Cerebellar cortex (tissue), 1 donor: ENCODE measurements at places on chromosomes 12 and 14.
A peak's percentile ranks its signal among the peaks of the same experiment; 100 is the strongest.

DNA sequence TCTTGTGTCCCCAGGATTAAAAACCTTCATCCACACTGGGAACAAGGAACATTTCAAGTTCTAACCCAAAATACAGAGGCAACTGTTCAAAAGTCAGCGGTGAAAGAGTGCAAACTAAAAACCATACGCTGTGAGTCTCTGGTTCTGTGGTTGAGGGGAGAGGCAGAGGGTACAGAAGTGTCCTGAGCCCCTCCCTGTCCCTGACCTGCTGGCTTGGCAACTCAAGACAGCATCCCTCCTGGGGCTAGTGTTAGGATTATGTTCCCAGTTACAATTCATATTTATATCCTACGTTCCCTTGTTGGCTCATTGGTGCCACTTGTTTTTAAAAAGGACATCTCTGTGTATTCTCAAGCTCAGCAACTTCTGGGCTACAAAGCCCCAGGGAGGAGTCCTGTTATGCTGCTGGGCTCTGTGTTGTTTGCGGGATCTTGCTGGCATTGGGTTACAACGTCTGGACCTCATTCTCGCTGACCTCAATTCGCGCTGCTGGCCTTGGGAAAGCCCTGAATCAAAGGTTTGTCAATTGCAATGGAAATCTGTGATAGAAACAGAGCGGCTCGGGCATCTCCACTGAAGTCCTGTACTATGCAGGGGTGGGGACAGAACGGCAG is 420.8 kb downstream of the FUT8 start:
- DNase-seq, result peak; percentile 72

- DNase-seq, result peak; percentile 23
These were observed 2.7 kb upstream of the ASPG start for GRCh38 chr14:104082807-104083206.

DNA sequence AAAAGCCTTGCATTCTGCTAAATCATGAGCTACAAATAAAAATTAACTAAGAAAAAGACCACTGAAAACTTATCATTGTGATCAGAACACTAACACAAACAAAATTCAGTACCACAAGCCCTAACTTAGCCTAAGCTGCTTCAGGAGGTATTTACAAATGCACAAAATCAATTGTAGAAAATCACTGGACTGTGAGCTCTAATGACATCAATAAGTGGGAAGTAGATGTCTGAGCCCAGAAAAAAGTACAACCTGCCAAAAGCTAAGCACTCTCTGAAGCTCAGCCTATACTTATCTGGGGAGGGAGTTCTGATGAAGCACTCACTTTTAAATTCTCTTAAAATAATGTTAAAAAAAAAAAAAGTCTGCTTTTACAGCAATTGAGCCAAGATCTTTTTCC is 92.9 kb downstream of the SLCO1B1 start:
- DNase-seq, result no peak

- no peak for DNase-seq
These were observed 11.7 kb downstream of the BEST3 start for GRCh38 chr12:69687390-69687789.

DNA sequence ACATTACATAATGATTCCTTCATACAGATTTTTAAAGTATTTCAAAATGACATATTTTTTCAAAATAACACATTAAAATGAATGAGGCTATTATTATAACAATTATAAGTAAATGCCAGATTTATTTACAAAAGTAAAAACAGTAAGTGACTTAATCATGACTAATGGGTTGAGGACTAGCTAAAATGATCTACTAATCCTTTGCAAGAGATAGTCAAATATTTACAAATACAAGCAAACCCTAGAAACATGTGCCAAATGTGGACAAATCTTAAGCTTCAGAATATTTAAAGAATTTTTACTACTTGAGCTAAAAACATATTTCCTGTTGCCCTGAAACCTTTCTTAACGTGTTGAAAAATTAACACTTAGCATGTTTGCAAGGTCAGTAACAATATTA is 74.8 kb downstream of the KIF21A start:
- no peak for DNase-seq

DNA sequence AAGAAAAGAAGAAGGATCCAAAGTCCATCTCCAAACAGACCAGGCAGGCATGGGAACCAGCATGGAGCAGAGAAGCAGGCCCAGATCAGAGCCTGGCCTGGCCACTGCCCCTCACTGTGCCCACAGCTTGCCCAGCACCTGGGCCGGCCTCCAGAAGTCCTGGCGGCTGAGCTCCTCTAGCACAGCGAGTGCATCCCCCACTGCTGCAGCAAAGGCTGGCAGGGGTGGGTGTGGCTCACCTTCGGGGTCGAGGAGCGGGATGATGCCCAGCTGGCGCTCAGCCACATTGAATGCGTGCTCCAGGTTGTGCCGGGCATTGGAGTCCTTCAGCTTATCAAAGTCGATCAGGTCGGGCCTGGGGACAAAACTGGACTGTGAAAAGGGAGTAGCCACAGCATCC is 78.7 kb downstream of the SPTB start:
- peak; percentile 80 for DNase-seq

DNA sequence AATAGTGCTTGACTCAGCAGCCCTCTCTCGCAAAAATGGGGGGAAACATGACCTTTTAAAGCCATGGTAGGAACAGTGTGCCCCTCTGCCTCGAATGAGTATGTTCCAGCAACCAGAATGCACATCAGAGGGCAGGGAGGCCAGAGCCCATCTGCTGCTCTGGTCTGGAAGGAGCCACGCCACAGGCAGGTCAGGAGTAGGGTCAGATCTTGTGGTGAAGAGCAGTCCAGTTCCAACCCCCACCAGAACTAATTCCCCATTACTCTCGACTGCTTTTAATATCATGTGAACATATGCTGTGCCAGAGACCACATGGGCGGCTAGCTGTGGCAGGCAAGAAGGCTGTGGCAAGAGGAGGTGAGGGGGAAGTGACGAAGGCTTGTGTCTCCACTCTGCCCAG is 34.6 kb upstream of the TMX1 start:
- no peak for DNase-seq

DNA sequence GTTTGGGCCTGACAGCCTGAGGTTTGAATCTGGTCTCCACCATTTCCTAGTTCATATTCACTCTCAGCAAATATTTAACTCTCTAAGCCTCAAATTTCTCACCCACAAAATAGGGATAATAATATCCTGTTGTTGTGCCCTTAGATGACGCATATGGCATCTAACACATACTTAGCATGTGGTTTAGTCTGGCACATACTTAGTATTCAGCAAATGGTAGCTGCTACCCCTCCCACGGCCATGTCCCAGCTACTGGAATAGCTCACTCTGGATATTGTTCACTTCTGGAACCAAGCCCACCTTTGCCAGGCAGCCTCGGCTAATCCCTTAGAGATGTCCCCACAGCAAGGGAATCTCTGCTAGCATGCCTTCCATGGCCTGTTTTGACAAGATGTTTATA is 53.3 kb downstream of the BICD1 start:
- peak; percentile 49 for DNase-seq

DNA sequence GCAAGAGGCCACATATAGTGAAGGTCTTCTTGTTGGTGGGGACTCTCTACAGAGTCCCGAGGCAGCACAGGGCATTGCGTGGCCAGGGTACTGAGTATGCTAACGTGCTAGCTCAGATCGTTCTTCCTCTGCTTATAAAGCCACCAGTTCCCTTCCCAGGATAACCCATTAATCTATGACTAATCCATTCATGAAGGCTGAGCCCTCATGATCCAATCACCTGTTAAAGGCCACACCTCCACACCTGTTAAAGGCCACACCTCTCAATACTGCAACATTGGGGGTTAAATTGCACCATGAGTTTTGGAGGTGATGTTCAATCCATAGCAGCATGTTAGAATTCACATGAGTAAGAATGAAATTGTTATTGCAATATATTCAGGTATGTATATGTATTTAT is 12.8 kb upstream of the YARS2 start:
- no peak for DNase-seq

DNA sequence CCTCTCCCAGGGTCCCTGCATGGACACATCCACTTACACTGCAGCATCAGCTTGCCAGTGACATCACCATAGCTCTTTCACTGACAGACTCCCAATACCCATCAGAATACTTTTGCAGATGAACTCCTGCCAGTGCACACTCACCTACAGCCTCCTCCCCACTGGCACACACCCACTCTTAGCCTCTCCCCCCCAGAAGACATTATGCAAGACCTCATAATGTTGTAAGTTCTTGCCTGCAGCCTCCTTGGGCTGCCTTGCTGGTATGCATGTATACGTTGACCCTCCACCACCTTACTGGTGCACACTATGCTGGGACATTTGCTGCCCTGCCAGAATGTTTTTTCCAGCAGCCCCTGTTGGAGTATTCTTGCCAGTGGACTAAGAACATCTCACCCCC is 324.2 kb downstream of the AEBP2 start:
- DNase-seq, result no peak

- no peak for DNase-seq
These were observed 14.8 kb downstream of the DEGS2 start for GRCh38 chr14:100144645-100144995.

DNA sequence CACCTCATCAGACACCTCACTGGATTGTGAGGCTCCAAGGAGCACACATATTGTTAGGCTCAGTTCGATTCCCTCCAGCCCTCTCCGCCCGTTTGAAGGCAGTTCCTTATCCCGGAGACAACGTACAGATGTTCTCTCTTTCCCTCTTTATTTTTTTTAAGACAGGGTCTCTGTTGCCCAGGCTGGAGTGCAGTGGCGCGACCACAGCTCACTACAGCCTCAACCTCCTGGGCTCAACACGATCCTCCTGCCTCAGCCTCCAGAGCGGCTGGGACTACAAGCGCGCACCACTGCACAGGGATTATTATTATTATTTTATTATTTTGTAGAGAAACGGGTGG is 718 bp upstream of the TROAP start:
- no peak for DNase-seq

DNA sequence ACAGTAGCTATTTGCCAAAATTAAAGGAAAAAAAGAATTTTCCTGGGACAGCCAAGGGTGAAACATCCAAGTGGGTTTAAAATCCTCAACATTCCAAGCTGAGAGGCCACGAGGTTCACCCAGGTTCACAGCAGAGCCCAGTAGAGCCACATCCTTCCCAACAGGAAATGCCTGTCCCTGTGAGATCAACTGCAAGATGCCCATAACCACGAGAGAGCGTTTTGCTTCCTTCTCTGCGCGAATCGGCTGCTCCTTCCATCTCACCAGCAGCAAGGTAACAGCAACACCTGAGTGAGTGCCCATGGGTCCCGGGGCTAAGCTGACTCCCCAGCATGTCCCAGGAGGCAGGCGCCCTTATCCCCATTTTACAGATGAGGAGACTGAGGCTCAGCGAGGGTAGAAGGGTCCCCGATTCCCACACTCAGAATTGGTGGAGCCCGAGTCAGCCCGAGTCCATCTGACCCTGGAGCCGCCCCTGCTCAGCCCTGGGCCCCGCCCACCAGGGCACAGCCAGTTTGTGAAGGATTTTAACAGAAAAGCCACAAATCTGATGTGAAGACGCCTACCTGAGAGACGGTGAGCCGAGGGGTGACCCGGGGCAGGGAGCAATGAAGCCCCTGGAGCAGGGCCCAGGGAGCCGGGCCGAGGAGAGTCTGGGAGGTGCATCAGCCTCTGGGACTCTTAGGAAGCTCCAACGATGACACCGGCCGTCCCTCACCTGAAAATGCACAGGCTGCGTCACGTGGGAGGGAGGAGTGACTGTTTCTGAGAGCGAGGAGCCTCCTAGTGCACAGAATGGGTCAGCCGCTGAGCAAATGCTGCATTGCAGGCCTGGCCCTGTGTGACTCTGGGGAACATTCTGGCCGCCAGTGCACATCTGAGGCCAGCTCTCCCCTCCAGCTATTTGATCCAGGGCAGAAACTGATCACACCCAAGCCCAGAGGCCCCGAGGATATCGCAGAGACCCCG is 236.9 kb upstream of the SFSWAP start:
- DNase-seq, result no peak

- DNase-seq, result no peak
These were observed 112.6 kb downstream of the RIMBP2 start for GRCh38 chr12:130603396-130603965.

GRCh38 chr12:132600048-132601032 is 10.0 kb downstream of the LRCOL1 start:
- DNase-seq, result peak; percentile 60

DNA sequence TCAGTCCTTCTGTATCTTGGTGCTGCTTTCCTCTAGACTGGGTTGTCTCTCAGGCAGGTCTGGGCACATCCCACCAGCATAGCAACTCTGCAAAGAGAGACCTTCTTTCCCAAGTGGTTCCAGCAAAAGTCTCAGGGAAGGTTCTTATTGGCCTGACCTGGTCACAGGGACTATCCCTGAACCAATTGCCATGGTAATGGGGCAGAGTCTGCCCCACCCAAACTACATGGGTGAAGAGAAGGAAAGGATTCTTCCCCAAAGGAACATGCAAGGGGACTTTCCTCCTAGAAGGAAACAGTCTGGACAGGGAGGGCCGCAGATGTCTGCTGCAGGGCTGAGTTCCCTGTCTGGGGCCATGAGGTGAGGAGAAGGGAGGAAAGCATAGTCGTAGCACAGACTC is 122.2 kb upstream of the NCOR2 start:
- no peak for DNase-seq

DNA sequence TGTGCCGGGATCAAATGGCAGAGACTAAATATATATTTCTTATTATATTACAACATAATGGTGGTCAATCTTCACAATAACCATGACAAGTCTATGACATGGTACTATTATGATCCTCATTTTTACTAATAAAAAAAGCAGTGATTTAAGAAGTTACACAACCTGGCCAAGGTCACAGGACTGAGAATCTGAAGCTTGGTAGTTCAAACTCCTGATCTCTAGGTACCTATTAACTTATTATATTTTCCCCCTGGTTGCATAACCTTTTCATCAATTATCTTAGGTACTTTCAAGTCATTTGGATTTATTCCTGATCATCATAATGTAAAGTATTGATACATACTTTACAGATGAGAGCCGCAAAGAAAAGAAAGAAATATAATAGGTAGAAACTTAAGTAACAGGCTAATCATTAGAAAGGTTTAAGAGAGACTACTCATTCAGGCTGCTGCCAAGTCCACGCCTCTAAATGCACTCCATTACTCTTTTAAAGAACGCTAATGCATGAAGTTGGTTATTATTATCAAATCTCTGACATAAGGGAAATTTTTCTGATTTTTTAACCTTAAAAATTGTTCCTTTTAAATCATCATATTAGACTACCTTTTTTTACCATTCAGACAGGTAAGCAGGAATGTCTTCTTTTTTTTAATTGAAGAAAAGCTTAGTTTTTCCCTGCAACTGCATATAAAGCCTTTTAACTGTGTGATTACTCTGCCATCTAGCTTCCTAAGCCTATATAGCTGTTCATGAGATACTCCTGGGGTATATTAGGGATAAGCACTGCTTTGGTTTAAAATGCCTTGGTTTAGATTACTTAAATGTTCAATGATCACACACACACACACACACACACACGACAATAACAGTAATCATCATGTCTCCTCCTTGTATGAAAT is 35.6 kb downstream of the RPS29 start:
- no peak for DNase-seq

- no peak for DNase-seq
These were observed 440.6 kb upstream of the CCDC196 start for GRCh38 chr14:66045572-66046021.
